Upper lobe of right lung (tissue), 1 donor: ENCODE measurements at places on chromosomes 16 and 17.

- DNase-seq = no peak
These were observed 20.3 kb upstream of the CDH5 start for GRCh38 chr16:66346221-66346620.

- DNase-seq = no peak
These were observed 770 bp upstream of the MYH3 start for GRCh38 chr17:10657879-10658278.

GRCh38 chr17:77294761-77295160 lies 154.0 kb downstream of the SEC14L1 start:
- DNase-seq = no peak

DNA sequence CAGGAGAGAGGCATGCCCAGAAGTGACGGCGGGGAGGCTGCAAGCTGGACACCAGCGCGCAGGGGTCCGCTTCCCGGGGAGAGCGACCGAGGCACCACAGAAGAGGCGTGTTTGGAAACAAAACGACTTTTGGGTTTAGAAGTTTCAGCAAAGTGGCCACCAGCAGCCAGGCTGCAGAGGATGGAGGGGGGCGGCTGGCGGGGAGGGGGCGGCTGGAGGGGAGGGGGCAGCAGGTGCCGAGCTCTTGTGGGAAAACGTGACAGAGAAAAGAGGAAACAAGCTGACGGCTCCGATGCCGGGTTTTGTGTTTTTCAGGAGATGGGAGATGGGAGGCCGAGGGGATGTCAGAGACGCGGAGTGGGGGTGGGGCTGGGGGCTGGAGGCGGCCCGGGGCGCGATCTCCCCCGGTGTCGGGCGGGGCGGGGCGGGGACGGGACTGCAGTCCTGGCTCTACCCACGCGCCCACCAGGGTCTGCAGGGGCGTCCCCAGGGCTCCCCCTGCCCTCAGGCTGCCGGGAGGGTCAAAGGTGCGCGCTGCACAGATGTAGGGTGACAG lies 32.1 kb upstream of the RPH3AL start:
- DNase-seq = no peak

DNA sequence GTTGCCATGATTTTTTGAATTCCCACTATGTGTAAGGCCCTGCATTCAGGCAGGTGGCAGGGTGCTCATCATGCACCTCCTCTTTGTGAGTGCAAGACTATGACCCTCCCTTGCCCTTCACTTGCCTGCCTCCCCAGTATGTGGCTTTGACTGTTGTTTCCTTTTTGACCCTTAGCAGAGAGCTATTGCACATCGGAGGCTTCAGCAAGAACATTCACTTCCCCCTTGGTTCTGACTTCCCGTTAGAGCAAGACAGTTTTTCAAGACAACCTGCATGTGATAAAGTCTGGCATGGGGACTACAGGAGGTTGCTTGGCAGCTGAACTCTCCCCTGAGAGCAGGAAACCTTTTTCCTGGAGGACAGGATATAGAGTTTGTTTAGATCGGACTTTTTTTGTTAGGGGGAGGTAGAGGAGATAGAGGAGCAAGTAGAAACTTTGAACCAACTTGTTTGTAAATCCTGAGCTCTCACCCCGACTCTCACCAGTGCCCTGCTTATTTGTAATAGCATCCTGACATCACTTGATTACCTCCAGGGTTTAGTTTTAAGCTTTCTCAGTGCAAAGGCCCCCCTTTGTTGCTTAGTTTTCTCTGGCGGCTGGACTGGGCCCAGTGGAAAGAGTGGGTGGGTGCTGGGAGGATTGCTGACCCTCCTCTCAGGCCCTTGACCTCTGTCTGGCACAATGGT lies 34.3 kb downstream of the LIMD2 start:
- no peak for DNase-seq

DNA sequence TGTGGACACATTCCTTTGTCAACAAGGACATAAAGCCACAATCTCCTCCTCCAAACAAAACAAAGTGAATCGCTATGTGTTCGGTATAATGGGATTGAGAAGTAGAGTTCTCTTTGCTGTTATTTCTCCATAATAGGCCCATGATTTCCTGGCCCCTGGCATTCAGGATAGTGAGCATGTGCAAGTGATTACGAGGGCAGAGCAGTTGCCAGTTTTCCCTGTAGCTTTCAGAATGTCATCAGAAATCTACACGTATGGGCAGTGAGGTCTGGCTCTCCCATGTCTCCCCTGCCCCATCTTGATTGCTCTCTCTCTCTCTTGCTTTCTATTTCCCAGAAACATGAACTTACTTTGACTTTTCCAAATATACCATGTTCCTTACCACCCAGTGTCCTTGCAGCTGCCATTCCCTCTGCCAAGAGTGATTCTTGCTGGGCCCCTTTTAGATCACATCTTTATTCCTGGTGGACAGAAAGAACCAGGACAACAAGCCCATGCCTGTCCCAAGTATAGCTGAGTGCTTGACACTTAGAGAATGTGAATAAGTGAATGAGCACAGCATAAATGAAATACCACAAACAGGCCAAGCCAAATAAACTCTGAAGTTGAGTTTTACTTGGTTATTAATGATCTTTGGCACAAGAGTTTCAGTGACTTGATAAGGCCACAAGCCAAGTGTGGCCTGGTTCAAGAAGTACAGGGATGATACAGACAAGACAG lies 273.1 kb downstream of the CDH13 start:
- DNase-seq = no peak
